ENCODE measurements at places on chromosomes 6 and 20.
A peak's percentile ranks its signal among the peaks of the same experiment; 100 is the strongest.

- DNase-seq: no peak
Observed at GRCh38 chr6:64777941-64778785, 928.9 kb downstream of the EYS start.

DNA sequence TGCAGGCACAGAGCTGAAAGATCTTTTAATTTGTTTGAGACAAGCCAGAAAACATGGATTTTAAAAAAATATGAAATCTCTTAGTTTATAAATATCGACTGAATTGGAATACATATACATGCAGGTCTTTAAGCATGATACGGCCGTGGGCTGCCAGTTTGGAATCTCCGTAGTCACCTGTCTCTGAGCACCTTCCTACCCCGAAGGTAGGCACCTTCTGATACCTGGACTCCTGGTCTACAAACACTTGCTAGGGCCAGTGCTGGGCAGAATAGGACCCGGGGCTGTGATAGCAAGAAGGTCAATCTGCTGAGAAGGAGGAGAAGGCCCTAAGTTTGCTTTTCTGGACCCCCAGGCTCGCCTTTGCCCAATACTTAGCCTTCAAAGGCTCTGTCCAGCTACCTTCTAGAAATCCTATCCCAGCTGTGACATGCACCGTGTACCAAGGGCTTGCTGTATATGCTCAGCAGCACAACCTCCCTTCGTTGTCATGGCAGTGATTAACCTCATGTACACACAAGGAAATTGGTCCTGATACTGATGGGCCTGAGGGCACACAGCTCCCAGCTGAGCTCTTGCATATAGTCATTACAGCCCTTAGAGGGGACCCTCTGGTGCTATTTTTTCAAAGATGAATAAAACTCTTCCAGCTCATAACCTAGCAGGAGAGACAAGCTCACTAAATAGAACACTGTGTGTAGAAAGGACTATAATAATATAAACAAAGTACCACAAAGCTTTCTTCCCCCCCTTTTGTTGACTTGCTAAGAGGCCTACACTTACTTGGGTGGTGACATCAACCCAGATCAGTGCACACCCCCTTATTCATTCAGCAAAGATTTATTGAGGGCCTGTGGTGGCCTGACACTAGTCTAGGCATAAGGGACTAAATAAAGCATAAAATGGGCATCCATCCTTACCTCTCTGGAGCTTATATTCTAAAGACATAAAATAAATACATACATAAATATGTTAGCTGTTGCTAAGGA, 17.7 kb downstream of the SNPH start:
- DNase-seq: no peak

GRCh38 chr20:51067792-51068191, 44.9 kb upstream of the KCNG1 start:
- no peak for DNase-seq

- DNase-seq: no peak
Observed at GRCh38 chr6:32212076-32212760, 11.6 kb downstream of the NOTCH4 start.

- DNase-seq: no peak
Observed at GRCh38 chr6:154371281-154371680, 14.7 kb upstream of the IPCEF1 start.

- DNase-seq: no peak
Observed at GRCh38 chr20:460707-461106, 1.6 kb downstream of the TBC1D20 start.

DNA sequence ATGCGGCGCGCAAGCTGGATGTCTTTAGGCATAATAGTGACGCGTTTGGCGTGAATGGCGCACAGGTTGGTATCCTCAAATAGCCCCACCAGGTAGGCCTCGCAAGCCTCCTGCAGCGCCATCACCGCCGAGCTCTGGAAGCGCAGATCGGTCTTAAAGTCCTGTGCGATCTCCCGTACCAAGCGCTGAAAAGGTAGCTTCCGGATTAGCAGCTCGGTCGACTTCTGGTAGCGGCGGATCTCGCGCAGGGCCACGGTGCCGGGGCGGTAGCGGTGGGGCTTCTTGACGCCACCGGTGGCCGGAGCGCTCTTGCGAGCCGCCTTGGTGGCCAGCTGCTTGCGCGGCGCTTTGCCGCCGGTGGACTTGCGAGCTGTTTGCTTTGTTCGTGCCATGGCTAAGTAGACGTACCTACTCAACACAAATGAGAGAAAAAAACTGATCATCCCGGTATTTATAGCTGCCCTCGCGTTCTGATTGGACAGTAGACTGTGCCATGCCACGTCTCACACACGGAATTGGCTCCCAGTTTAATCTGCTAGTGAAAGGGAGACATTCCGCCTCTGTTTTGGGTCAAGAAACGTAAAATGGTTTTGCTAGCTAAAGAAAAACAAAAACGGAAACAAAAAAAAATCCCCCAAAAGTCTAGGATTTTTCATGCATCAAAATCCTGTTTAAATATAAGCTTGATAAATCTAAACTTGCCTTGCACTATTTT, 40.1 kb downstream of the OR2B2 start:
- peak; percentile 76 for DNase-seq

DNA sequence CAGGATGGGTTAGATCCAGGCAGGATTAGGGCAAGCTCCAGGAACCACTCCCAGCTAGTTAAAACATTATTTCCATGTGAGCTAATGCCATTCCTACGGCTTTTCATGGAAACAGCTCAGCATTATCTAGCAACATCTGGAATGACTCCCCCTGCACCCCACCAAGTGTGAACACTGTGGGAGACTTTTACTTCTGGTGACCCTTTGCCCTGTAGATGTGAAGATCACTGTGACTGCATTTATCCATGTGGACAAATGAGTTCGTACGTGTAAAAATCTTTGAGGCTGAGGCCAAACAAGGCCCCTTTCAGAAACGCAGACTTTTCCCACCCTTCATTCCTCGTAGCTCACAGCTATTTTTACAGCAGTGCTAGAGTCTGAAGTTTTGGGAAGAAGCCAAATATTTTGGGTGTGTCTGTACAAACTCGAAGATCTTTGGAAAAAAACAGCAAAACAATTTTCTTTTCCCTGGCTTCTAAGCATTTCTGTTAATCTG, 221.8 kb upstream of the SOX4 start:
- DNase-seq: no peak

DNA sequence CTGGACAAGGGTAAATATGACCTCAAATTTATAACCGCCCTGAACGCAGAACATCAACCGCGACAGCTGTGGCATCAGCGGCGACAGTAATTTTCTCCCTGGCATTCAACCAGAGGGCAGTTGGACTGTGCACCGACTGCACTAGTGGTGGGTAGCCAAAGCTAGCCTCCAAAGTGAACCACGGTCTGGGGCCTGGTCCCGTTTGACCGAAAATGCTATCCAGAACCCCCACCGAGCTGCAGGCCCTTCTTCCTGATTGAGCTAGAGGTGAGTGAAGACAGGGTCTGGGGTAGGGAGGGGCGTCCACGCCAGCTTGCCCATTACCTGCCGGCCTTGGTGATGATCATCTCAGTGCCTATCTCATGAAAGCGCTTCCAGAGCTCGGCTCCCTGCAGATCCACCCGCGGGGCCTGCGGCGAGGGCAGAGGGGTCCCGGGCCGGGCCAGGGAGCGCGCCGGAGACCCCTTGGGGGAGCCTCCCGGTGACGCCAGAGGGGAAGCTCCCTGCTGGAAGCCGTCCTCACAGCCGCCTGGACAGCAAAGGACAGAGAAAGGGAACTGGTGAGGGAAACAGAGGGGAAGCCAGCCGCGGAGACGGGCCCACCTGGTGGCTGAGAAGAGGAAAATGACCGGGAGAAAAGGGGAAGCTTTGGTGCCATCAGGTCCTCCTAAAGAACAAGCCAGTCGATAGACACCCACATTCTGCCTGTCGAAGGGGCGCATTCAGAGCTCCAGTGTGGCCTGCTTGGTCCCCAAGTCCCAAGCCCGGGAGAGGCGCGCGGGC, 2.0 kb downstream of the TBX18 start:
- DNase-seq: no peak

Measured in activated CD4-positive, alpha-beta T cell treated with anti-CD3 and anti-CD28 coated beads, Interleukin-2, amount 50 U/mL, for 1 hour (primary cell).